ENCODE measurements at places on chromosomes 4 and X.

GRCh38 chr4:119118397-119118796 is 17.2 kb upstream of the MYOZ2 start:
- DNase-seq, result no peak
- H3K27me3 ChIP-seq, result peaks cover 8% of the 10 kb centered on the region
- H3K36me3 ChIP-seq, result no peaks in the 10 kb centered on the region

GRCh38 chr4:140711910-140712309 is 44.3 kb downstream of the TBC1D9 start:
- H3K27me3 ChIP-seq, result no peaks in the 10 kb centered on the region
- H3K4me1 ChIP-seq, result peaks cover 54% of the 10 kb centered on the region
- H3K36me3 ChIP-seq, result peaks cover 28% of the 10 kb centered on the region
- H3K27ac ChIP-seq, result peak overlapping the region; percentile 77
- no peak overlapping the region for H3K4me3 ChIP-seq

DNA sequence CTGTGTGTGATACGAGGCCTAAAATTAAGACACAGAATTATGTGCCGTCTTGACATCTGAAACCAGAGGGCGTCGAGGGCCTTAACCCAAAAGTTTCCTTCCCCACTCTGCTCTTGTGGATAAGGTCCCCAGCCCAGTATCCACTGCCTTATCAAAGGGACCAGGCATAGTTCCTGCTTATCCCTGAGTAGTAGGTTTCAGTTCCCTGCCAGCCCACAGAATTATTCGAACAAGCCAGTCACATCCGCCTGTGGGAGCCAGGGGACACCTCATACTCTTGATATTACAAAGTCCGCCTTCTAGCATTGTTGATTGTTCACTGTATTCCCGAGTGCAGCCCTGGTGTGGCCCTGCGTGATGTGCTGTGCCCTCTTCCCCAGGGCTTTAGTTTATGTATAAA is 5.4 kb upstream of the MMRN1 start:
- H3K4me1 ChIP-seq, result no peaks in the 10 kb centered on the region
- no peaks in the 10 kb centered on the region for H3K36me3 ChIP-seq
- H3K27me3 ChIP-seq, result peaks cover 17% of the 10 kb centered on the region

DNA sequence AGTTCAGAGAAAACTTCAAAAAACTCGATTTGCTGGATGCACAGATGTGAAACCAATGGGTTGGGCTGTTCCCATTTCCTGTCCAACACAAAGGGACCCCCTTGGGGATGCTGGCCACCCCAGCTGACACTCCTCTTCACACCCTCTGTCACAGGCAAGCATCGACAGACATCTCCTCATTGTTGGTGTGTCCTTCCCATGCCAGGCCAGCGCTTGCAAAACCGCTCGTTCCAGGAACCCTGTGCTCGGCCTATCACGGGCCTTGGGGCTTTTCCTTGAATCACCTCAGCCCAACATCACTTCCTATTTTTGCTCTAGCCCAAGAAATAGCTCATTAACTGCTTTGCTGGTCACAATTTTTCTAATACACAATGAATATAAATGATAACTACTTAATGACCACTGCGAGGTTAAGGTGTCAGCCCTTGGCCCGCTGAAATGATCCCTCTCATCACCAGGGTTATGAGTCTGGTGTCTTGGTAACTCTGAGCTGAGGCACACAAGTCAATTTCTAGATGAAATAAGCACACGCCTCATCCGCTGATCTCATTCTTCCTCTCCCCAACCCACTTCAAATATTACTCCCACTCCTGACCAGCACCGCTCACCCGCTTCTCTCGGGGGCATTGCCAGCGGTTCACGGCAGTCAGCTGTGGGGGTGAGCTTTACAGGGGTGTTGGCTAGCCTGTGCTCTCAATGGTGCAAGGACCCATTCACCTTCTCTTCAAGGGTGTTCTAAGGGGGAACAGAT is 32.3 kb downstream of the BCOR start:
- no peaks in the 10 kb centered on the region for H3K27me3 ChIP-seq
- no peaks in the 10 kb centered on the region for H3K4me1 ChIP-seq
- no peak overlapping the region for H3K4me3 ChIP-seq

- DNase-seq, result peak; percentile 51
- no peaks in the 10 kb centered on the region for H3K36me3 ChIP-seq
- peaks cover 6% of the 10 kb centered on the region for H3K27me3 ChIP-seq
- H3K4me3 ChIP-seq, result no peak overlapping the region
These were observed 113.7 kb downstream of the USP46 start for GRCh38 chr4:52545099-52546069.

DNA sequence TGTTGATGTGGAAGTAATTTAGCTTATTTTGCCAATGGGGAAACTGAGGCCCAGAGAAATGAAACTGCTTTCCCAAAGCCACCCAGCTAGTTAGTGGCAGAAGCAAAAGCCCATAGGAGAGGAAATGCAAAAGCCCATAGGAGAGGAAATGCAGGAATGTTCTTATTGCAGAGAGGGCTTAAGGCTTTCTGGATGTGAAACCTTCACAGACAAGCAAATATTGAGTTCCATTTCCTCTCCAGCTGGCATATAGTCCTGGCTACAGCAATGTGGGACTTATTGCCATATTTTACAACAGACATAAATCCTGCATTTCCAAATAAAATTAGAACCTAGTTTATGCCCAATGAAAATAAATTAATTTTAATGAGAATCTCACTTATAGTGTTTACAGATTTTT is 69.7 kb downstream of the TMEM154 start:
- H3K4me3 ChIP-seq, result no peak overlapping the region
- no peak for DNase-seq
- H3K4me1 ChIP-seq, result peaks cover 6% of the 10 kb centered on the region
- no peak overlapping the region for H3K27ac ChIP-seq
- H3K36me3 ChIP-seq, result peaks cover 7% of the 10 kb centered on the region
- no peaks in the 10 kb centered on the region for H3K27me3 ChIP-seq

- DNase-seq, result no peak
- H3K27me3 ChIP-seq, result no peaks in the 10 kb centered on the region
- H3K4me3 ChIP-seq, result no peak overlapping the region
- no peak overlapping the region for H3K27ac ChIP-seq
- no peaks in the 10 kb centered on the region for H3K4me1 ChIP-seq
These were observed 1383.1 kb downstream of the C4orf33 start for GRCh38 chr4:130479020-130479419.

DNA sequence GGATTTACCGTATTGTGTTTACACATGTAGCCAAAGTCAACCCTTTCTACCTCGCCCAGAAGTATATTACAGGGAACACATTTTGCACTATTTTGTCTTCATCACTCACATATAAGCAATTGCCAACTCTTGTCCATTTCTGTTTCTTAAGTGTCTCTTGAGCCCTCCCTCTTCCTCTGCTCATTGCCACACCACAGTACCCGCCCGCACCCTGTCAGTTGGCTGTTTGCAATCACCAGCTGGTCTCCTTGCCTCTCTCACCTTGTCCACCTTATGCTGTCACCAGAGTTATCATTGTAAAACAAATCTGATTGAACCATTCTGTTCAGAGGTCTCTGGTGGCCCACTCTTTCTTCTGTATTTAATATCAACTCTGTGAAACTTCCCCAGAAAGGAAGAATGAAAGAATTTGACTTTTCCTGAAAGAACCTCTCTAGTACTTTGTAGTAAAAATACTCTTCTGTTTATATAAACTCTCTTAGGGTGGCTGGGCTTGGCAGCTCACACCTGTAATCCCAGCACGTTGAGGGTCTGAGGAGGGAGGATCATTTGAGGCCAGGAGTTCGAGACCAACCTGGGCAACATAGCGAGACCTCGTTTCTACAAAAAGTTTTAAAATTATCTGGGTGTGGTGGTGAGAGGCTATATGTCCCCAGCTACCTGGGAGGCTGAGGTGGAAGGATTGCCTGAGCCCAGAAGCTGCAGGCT is 50.2 kb downstream of the ING2 start:
- no peak overlapping the region for H3K4me3 ChIP-seq
- no peak for DNase-seq
- H3K36me3 ChIP-seq, result peaks cover 2% of the 10 kb centered on the region
- H3K27me3 ChIP-seq, result peaks cover 5% of the 10 kb centered on the region
- no peak overlapping the region for H3K27ac ChIP-seq

GRCh38 chr4:95129031-95129430 is 371.3 kb downstream of the BMPR1B start:
- DNase-seq, result no peak
- H3K4me3 ChIP-seq, result no peak overlapping the region
- peaks cover 3% of the 10 kb centered on the region for H3K27me3 ChIP-seq
- no peaks in the 10 kb centered on the region for H3K36me3 ChIP-seq

DNA sequence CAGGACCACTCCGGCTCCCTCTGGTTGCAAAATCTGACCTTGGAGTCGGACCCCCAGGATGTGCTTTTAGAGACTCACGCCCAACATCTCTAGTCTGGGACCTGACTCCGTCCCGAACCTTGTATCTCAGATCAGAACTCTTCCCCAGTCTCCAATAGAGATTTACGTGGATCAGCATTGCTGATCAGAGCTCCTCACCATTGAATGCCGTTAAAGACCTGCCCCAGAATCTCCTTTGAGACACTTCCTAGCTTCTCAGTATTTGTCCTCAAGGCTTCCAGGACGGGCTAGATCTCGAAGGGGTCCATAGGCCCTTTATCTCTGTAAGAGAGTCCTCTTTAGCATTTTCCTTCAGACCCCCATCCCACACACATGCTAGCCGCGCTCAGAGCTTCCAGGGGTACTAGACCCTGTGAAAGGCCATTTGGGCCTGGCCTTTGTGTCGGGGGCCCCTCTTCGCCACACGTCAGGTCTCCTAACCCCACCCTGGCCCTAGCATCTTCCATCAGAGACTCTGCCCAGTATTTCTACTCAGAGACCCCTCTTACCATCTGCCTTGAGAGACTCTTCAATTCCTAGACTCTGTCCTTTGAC is 662 bp downstream of the UBA1 start:
- peak overlapping the region; percentile 95 for H3K27ac ChIP-seq
- DNase-seq, result no peak
- H3K4me1 ChIP-seq, result peaks cover 30% of the 10 kb centered on the region
- peaks cover 11% of the 10 kb centered on the region for H3K36me3 ChIP-seq

- no peak overlapping the region for H3K4me3 ChIP-seq
- H3K36me3 ChIP-seq, result no peaks in the 10 kb centered on the region
- peaks cover 2% of the 10 kb centered on the region for H3K4me1 ChIP-seq
- H3K27me3 ChIP-seq, result no peaks in the 10 kb centered on the region
These were observed 22.7 kb upstream of the SPACA5B start for GRCh38 chrX:48107717-48108116.

DNA sequence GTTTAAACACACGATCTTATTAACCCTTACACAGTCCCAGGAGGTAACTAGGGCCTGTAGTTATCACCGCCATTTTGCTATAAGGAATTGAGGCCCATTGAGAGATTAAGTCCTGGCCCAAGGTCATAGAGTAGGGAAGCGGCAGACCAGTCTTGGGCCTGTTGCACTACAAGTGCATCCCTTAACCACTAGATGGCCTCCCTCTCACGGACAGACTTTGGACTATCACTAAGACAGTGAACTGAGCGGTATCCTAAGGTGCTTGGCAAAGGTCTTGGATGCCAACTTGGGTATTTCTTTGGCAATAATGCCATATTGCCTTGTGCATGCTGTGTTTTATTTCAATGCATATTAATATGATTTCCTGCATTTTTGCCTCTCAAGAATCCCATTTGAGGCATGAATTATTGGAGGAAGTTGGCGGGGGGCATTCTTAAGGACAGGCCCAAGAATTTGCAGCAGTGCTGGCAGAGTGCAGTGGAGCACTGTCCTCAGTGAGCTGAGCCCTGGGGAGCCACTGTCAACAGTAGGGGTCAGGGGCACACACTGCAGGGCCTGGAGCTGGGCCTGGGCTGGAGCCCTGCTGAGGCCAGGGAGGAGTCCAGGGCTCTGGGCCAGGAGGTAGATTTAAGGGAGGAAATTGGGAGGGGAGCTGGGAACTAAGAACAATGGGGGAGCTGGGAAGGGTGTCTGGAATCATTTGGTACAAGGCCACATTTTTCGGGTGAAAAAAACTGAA is 147.4 kb downstream of the SMIM20 start:
- DNase-seq, result no peak
- H3K27me3 ChIP-seq, result peaks cover 1% of the 10 kb centered on the region
- no peaks in the 10 kb centered on the region for H3K36me3 ChIP-seq
- peaks cover 4% of the 10 kb centered on the region for H3K4me1 ChIP-seq
- H3K4me3 ChIP-seq, result no peak overlapping the region

GRCh38 chr4:102299354-102300107 is 45.8 kb downstream of the SLC39A8 start:
- no peak overlapping the region for H3K4me3 ChIP-seq
- H3K27me3 ChIP-seq, result no peaks in the 10 kb centered on the region
- no peak for DNase-seq
- peaks cover 7% of the 10 kb centered on the region for H3K36me3 ChIP-seq

DNA sequence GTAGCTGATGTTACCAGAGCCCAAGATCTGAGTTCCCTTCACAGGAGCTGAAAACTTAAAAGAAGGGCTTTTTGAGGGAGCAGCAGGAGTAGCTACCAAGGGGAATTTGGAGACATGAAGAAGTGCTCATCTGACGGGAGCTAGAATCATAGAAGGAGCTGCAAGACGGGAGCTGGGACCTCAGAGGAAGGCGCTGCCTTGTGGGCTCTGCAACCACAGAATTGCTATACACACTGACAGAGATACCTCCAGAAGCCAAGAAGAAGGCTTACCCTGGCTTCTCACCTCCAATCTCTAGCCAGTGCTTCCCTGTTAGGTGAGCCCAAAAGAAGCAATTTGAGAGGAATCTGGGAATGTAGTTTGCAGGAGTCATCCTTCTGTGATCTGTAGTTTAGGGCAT is 35.9 kb downstream of the DCAF8L2 start:
- no peak overlapping the region for H3K27ac ChIP-seq
- no peak for DNase-seq
- no peaks in the 10 kb centered on the region for H3K36me3 ChIP-seq
- no peak overlapping the region for H3K4me3 ChIP-seq

DNA sequence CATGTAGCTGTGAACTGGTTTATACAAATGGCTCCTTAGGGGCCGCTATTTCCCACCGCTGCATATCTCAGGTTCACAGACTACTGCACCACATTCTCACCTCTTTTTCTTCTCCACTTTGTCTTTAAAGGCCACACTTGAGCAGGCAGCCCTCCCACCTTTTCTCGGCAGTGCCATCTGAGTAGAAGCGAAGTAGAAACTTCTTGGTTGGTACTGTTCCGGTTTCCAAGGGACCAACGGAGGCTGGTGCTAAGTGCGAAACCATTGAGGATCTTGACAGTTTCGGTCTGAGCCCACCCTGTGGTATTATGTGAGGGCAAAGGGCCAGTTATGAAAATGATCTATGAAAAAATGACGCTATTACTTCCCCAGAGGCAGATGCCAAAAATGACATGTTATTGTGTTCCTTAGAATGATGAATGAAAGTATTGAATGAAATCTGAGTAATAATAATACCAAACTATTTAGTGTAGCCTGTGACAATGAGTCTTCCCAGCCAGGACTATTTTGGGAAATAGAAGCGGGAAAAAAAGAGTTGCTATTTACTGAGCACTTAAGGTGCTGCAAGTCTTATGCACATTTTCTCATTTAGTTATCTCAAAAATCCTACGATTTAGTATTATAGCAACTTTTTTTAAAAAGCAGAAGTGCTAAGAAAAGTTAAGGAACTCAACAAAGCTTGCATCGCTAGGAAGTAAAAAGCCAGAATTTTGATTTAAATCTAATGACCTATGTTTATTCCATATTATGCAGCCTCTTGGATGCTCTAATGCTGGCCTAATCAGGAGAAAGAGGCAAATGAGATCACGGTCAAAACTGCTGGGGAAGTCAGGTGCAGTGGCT is 29.6 kb upstream of the CHRNA9 start:
- no peaks in the 10 kb centered on the region for H3K27me3 ChIP-seq
- peaks cover 68% of the 10 kb centered on the region for H3K4me1 ChIP-seq
- peak; percentile 55 for DNase-seq
- peak overlapping the region; percentile 100 for H3K27ac ChIP-seq
- H3K36me3 ChIP-seq, result peaks cover 3% of the 10 kb centered on the region
- H3K4me3 ChIP-seq, result peak overlapping the region; percentile 59
